ENCODE measurements at places on chromosomes 16 and 17.
A peak's percentile ranks its signal among the peaks of the same experiment; 100 is the strongest.

DNA sequence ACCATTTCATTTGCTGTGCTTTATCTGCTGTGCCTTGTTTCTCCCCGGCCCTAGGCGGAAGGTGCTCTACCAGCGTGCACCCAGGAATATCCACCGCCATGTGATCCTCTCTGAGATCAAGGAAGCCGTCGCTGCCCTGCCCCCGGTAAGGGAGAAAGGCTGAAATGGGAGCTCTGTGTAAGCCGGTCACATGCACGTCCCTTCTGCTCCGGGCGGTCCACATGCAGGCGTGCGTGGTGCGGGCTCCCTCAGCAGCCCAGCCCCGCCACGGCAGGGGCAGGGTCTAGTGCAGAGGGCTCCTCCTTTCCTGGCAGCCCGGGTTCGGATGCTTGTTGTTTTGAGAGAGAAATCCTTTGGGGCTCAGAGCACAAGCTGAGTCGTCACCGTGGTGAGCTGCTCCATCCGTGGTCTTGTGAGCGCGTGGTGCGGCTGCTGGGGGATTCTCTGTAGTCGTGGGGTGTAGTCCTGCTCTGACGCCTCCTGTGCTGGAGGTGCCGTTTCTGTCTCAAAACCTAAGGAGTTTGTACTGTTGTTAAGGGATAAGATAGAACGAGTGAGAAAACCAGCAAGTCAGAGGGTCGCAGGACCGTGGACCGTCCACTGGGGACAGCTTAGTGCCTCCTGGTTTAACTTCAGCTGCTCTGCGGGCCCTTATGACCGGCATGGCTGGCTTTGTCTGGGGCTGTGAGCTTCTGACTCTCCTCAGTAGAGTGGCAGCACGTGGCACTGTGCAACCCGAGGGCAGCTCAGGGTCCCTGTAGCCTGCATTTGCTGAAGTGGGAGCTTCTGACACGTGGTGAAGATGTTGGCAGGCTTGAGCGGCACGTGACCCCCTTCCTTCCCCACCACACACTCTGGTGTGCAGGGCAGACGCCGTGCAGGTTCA, 12.3 kb upstream of the MC1R start:
- DNase-seq, result no peak

GRCh38 chr17:1045456-1045855, 48.5 kb downstream of the TIMM22 start:
- no peak for DNase-seq

- DNase-seq, result no peak
Measured at GRCh38 chr16:58510776-58511628, 4.3 kb upstream of the SETD6 start.

DNA sequence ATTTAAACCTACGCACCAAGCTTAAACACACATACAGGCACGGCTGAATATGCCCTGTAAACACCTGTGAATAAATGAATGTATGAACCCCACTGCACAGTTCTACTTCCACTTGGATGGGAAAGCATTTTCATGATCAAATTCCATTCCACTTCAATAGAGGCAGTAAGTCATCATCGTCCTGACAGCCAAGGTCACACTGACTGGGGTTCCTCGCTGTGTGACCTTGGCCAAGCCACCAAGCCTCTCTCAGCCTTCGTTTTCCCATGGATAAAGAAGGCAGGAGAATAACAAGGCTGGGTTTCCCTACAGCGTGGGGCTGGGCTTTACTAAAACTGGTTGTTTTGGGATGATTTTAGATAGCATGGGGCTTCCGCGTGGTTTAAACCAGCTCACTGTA, 82.8 kb downstream of the TBC1D16 start:
- DNase-seq, result no peak

- DNase-seq, result no peak
Measured at GRCh38 chr17:81845881-81846742, 11.3 kb upstream of the PPP1R27 start.

GRCh38 chr16:84462296-84463210, 41.9 kb downstream of the MEAK7 start:
- DNase-seq, result no peak

- no peak for DNase-seq
Measured at GRCh38 chr17:82060614-82061013, 5.0 kb downstream of the DUS1L start.

DNA sequence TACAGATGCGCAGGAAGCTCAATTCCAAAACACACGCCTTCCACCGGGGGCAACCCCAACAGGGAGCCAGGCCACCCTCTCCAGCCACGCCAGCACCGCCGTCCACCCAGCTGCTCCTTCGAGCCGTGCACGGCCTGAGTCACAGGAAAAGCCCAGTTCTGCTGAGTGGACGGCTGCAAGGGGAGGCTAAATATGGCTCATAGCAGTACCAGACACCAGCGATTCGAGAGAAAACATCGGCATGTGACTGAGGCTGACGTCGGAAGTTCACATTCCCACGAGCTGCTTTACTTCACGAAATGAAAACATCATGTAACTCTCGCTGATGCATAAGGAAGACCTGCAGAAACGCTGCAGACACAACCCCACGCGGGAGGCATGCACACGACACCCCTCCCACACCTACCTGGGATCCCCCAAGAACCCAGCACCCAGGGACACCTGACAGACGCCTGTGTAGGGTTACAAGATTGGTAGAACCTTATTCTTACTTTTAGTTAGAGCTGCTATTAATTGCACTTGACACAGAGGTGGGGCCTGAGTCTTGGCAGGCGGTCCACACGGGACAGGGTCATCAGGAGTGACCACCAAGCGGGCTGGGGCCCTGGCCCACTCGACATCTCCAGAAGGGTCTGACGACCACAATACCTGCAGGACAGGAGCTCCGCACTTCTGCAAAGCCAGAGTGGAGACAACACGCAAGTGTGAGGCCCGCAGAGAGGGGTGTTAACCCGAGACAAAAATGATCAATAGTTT, 116.8 kb downstream of the ANKRD11 start:
- no peak for DNase-seq

GRCh38 chr17:83144421-83145357, 65.3 kb downstream of the METRNL start:
- DNase-seq, result no peak

DNA sequence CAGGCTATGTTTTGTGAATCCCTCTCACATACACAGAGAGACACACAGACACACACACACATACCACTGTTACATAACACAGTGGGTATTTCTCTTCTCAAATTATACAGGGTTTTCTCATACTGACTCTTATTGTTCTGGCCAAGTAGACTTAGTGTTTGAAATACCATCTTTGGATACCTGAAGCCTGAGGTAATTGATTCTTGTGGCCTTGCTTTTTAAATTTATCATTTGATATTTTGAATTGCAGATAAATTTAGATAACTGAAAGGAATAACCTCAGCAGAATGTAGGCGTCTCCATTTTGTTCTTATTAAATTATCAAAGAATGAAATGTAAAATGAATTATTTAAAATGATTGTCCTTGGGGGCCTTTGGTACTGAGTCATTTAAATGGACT, 223.8 kb downstream of the LGALS9B start:
- no peak for DNase-seq

GRCh38 chr17:82228842-82229697, at the start of gene SLC16A3:
Gene SLC16A3 (plus strand): TSS chr17:82229042. CDS start chr17:82236009, 6,967 bp downstream.
- peak; percentile 64 for DNase-seq

- DNase-seq, result no peak
Measured at GRCh38 chr17:1743088-1743439, 393 bp downstream of the SERPINF2 start.

DNA sequence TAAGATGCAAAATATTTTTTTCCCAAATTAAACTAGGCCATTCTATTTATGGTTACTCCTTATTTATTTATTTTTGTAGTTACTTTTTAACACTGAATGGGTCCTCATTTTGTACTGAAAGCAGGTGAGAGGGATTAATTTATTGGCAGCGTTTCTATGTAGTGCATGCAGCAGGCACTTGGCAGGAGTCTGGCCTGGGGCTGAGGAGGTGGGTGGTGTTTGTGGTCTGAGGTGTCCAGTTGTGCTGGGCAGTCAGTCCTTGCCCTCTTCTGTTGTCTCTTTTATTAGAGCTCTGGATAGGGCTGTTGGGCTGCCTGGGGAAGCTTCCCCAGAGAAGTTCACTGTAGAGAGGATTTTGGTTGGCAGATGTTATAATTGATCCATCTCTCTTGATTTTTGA, 12.7 kb downstream of the SEC14L1 start:
- DNase-seq, result no peak

GRCh38 chr17:13509527-13509926, 92.2 kb downstream of the HS3ST3A1 start:
- DNase-seq, result no peak

GRCh38 chr16:58492735-58493134, 7.2 kb upstream of the NDRG4 start:
- no peak for DNase-seq

- no peak for DNase-seq
Measured at GRCh38 chr16:55641430-55642056, 14.2 kb upstream of the SLC6A2 start.

GRCh38 chr17:65123757-65124675, 13.2 kb upstream of the RGS9 start:
- no peak for DNase-seq

GRCh38 chr17:82964851-82965341, 114.5 kb upstream of the METRNL start:
- DNase-seq, result no peak

GRCh38 chr17:31425282-31426040, 34.0 kb downstream of the RAB11FIP4 start:
- DNase-seq, result no peak

GRCh38 chr16:57720142-57720575, 15.4 kb upstream of the KATNB1 start:
- DNase-seq, result peak; percentile 25

DNA sequence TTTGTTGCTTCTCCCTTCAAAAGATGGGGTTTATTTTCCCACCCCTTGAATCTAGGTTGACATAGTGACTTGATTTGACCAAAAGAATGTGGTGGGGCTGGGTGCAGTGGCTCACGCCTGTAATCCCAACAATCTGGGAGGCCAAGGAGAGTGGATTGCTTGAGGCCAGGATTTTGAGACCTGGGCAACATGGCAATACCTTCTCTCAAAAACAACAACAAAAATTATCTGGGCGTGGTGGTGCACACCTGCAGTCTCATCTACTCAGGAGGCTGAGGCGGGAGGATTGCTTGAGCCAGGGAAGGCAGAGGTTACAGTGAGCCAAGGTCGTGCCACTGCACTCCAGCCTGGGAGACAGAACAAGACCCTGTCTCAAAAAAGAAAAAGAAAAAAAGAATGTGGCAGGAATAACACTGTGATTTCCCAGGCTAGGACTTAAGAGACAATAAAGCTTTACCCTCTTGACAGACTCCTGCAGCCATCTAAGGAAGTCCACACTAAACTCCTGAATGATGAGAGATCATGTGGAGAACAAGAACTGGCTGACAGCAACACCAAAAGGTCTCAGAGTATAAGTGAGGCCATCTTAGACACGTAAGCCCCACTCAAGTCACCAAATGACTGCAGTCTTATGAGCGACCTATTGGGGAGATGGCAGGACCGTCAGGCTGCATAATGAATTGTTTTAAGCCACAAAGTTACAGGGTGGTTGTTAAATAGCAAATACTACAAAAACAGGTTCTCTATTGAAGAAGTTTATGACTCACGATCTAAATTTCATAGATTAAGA, 37.0 kb downstream of the FBXL20 start:
- no peak for DNase-seq

- DNase-seq, result no peak
Measured at GRCh38 chr17:48570325-48571023, 7.7 kb downstream of the HOXB4 start.

DNA sequence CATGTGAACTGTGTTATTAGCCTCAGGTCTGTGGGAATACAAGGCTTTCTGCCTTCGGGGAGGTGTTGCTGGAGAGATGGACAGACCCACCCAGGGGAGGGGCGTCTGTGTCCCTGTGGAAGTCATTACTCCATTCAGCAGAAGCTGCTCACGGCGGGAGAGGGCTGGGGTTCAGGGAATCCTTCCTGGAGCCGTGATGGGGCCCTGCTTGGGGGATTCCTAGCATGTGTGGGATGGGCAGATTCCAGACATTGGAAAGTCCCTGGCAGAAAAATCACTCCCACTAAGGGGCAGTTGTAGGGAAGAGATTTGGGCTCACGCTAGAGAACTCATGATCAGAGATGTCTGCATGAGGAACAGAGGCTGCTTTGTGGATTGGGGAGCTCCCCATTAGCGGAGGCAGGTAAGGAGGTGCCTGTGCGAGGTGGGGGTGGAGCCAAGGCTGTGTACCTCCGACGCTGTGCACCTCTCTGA, 56.3 kb upstream of the IL34 start:
- no peak for DNase-seq

DNA sequence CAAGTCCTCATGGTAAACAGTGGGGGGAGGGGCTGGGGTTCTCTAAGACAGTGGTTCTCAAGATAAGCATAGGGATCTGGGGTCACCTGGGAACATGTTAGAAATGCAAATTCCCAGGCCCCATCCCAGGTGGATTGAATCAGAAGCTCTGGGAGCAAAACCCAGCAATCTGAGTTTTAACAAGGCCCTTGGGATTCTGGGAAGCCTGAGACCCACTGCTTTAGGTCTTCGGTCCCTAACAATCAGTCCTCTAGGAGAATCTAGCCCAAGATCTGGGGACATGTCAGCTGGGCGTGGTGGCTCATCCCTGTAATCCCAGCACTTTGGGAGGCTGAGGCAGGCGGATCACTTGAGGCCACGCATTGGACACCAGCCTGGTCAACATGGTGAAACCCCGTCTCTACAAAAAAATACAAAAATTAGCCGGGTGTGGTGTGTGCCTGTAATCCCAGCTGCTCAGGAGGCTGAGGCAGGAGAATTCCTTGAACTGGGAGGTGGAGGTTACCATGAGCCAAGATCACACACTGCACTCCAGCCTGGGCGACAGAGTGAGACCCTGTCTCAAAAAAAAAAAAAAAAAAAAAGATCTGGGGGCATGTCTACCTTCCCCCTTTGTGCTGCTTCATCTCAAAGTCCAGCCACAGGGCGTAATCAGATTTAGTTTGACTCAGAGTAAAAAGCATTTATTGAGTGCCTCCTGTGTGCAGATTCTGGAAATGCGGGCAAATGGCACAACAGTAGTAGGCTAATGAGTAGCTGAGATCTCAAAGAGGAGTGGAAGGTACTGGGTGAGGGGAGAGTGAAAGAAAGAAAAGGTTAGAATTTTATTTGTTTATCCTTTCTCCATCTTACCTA, 8.8 kb upstream of the NR1D1 start:
- no peak for DNase-seq

GRCh38 chr16:79097166-79097565, 503.4 kb downstream of the MAF start:
- DNase-seq, result no peak

DNA sequence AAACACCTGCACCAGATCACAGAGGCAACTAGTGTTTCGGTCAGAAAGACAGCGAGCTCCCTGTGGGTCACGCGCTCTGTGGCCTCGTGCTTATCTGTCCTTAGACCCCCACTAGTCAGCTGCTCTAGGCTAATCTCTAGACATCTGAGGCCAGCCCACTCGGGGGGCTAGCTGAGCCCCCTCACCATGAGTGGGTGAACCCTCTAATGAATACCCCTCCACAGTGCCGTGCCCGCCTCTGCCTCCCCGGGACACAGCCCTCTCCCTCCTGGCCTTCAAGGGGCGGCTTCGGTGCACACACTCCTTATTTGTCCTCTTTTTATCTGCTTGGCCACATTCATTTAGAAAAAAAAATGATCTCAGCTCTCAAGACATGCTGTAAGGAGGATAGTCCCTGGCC, 320.1 kb downstream of the C16orf95 start:
- no peak for DNase-seq
